Suppressor macrophage treated with lipopolysaccharide for 4 hours (primary cell): ENCODE measurements at places on chromosomes 3 and 15.

GRCh38 chr3:51966016-51966415 is 1.2 kb downstream of the PCBP4 start:
- no peak for DNase-seq

DNA sequence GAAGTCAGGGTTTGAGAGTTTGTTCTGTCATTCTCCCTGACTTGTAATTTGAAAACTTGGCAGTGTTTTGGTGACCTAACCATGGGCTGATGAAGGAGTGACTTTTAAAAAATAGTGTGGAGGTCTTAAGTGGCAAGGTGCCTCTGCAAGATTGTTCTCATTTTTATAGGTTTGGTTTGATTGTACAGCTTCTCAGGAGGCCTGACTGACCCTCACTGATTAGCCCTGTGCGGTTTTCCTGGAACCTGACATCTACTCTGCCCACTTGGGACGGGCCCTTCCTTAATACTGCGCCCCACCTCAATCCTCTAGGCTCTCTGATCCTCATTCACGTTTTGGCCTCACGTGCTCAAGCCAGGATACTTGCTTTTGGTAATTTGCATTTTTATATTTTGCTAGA is 2.8 kb downstream of the UBE2E1 start:
- DNase-seq, result no peak

DNA sequence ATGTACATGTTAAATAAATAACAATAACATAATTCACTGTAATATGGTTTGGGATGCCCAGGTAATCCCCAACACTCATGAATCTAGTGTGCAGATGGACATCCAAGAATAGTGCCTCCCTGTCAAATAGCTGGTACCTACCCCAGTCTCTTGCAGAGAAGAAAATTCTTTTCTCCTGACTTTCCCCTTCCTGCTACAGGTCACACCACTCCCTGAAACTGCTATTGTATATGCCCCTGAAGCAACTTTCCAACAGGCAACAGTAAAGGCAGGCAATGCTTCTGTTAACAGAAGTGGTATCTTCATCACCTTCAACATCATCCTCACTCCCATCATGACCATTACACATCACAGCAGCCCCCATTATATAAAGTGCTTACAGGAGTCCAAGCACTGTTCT is 431.6 kb downstream of the MAGI1 start:
- DNase-seq, result no peak

- no peak for DNase-seq
These were observed 51.7 kb upstream of the ACP3 start for GRCh38 chr3:132265488-132265887.

- DNase-seq, result no peak
These were observed 33.4 kb upstream of the STT3B start for GRCh38 chr3:31499281-31499680.

DNA sequence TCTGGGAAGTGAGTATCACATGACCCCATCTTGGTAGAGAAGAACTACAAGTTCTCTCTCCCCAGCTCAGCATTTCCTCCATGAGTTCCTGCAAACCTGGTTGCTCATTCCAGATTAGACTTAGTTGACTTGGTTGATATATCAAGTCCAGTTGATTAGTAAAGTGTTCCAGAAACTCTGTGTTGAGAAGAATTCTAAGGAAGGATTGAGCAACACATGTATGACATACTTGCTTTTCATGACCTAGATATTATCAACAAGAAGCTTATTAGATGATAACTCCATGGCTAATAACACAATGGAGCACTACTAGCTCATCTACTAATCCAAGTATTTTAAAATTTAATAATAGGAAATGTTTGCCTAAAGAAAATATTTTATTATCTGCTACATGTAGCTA is 6.4 kb upstream of the EID1 start:
- DNase-seq, result no peak

- DNase-seq, result no peak
These were observed 158.8 kb downstream of the KLF13 start for GRCh38 chr15:31485431-31485830.

- peak; percentile 72 for DNase-seq
These were observed 319.6 kb downstream of the ZBTB20 start for GRCh38 chr3:114827495-114827894.

DNA sequence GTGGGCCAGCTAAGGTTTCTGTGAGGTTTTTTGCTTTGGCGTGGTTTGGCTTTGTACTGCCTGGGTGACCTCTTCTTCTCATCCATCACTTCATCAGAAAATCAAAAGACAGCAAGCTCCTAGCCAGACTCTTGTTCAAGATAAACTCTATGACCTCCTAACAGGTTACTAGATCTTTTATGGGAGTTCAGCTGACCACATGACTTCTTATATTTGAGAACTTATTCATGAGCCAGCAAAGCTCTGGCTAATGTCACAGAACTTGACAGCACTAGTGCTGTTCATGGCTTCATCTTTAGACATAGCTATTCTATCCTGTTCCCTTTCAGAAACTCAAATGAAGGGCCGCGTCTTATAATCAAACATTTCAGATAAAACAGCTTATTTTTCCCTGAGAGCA is 527.1 kb upstream of the GOLIM4 start:
- no peak for DNase-seq

DNA sequence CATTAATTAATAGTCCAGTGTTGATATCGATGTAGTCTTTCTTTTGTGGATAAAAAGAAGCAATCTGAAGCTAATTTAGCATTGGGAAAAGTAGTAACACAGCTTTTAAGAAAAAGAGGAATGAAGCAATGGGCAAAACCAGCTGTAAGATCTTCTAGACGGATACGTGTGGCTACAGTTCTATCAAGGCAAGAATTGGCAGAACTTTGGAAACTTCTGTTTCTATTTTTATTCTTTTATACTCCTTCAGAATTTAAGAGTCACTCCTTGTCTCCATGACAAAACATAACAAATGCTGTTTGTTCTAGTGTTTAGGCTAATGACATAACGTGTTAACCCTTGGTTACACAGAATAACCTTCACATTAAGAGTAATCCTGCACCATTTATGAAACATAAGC is 289.2 kb downstream of the ROBO2 start:
- no peak for DNase-seq

DNA sequence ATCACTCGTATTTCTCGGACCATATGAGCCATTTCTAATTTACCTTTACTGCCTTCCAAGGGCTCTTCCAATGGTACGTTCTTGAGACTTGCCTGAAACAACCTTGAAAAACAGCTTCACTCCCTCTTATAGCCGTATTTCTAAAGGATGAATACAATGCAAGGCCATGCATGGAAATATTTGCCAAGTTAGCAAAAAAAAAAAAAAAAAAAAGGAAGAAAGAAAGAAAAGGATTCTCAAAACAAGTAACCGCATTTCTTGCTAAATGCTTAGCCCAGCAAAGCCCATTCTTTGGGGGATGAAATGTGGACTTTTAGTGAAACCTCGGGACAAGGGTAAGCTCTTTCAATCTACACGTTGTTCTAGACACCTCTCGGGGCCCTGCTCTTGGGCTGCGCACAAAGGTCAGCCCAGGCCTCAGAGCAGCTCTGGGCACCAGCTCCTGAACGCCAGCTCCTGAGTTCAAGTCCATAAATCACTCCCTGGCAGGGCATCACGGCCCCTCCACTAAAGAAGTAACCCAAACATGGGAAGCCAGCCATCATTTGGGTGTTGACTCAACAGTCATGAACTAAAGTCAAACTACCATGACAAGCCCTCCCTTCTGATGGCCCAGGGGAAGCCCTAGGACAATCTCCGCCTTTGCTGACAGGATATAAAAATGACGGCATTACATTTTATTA is 132.7 kb downstream of the ADAMTS17 start:
- no peak for DNase-seq

- DNase-seq, result no peak
These were observed 135.8 kb upstream of the CTDSPL start for GRCh38 chr3:37725842-37726241.

DNA sequence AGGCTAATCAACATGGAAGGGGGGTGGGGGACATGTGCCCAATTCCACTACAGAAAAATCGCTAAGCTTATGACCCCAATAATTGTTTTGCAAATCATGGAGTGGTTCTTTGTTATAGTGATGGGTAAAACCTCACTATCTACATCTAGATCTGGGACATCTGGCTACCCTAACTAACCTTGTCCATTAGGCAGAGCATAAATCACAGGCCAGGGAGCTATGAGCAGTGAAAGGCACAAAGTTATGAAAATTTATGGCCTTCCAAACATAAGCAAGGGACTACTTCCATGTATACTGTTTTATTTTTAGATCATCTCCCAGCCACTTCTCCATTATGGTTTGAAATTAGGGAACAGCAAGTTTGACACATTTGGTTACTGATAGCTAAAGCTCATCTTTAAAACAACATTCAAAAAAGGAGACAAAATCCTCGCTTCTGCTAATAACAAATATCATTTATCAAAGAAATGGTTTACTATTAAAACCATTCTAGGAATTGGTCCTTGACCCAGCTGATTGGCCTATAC is 78.3 kb downstream of the RSL24D1 start:
- peak; percentile 27 for DNase-seq

DNA sequence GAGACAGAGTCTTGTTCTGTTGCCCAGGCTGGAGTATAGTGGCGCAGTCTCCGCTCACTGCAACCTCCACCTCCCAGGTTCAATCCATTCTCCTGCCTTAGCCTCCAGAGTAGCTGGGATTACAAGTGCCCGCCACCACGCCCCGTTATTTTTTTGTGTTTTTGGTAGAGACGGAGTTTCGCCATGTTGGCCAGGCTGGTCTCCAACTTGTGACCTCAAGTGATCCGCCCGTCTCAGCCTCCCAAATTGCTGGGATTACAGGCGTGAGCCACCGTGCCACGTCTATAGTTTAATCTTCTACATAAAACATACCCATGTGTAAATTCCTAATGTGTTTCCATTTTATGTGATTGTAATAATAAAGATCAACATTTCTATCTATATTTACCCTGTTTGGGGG is 1.7 kb downstream of the GALK2 start:
- DNase-seq, result no peak

- no peak for DNase-seq
These were observed 1178.1 kb upstream of the GBE1 start for GRCh38 chr3:82939491-82940097.

- DNase-seq, result no peak
These were observed 374.3 kb downstream of the RBMS3 start for GRCh38 chr3:29655015-29655747.

DNA sequence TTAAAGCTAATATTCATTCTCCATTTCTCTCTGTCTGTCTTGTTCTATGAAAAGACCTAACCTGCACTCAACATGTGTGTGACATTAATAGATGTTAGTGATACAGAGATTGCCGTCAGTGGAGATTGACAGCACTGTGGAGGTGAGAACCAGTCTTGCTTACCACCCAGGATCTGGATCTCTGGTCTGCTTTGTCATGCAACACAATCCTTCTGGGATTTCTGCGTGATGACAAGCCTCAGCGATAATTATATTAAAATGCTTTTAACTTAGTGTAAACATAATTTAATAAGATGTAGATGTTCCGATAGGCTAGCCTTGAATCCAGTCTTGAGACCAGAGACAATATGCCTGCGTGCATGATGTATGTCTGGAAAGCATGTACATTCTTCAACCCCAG is 262.0 kb upstream of the ZNF717 start:
- DNase-seq, result no peak

DNA sequence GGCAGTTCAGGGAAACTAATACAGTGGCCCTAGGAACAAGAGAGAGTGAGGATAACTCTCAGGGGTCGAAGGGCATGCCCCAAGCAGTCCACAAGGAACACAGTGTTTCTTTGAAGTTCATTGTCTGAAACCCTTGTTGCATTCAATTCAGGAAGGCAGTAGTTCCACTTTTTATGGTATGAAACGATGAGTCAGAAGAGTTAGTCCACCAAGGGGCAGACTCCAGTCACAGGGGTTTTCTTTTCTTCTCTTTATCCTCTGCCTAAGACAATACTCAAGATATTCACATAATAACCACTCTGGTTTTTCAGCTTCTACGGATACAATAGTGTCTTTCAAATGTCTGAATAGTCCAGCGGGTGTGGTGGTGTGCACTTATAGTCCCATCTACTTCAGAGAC is 23.7 kb upstream of the TICRR start:
- peak; percentile 66 for DNase-seq

- no peak for DNase-seq
These were observed 103.5 kb downstream of the ITPR1 start for GRCh38 chr3:4596612-4597011.

- no peak for DNase-seq
These were observed 69.3 kb downstream of the RPL39L start for GRCh38 chr3:187069857-187070516.

- peak; percentile 81 for DNase-seq
These were observed 65.5 kb downstream of the MEF2A start for GRCh38 chr15:99631255-99631654.

- DNase-seq, result no peak
These were observed 5.6 kb upstream of the FEZF2 start for GRCh38 chr3:62378921-62379320.

DNA sequence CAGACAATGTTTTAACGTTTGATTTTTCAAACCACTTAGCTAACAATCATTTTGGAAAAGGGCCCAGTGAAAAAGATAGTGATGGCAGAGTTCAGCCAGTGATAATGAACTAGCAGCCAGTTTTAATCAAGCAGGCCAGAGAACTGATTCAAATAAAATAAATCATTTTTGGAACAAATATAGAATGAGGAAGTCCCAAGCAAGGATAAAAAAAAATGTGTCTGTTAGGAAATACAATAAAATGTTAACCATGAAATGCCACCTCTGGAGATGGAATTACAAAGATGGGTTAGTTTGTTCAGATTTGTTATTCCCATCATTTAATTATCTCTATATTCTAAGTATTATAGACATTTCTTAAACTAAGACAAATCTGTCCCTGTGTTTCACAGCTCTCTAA is 1.1 kb downstream of the HERC1 start:
- no peak for DNase-seq

DNA sequence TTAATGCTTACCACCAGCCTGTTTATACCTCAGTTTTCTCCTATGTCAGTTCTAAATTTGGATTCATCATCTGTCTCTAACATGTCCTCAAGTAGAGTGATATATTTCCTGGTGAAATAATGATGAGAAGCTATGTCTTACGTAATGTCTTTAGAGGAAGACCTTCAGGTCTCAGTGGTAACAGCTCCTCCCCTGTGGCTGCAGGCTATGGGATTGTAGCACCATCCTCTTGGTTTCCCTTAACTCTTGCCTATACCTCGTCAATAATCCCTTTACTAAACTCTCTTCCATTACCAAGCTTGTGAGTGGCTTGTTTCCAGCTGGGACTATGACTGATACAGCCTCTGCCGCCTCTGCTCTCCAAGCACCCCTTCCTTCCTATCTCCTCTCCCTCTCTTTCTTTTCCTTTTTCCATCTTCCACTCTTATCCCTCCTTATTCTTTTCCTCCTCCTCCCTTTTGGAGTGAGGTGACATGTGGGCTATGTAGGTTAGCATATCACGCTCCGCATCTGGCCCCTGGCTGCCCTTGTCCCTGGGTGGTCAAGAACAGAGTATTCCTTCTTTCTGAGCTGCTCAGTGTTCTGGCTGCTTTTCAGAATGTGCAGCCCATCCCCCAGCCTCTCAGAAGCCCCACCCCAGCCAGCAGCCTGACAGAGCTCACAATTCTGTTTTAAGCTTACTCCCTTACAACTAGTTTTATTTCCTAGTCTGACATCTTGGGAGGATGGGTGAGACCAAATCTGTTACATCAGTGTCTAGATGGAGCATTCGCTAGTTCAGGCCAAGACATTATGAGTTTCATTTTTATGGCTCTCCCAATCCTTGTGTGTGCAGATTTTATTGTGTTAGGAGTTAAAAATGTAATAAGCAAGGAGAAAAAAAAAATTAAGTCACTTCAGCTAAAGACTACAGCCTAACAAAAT is 75.0 kb upstream of the RNU6-1 start:
- DNase-seq, result no peak

GRCh38 chr3:161323926-161324621 is 47.2 kb downstream of the SPTSSB start:
- DNase-seq, result no peak
